ENCODE measurements at places on chromosomes 2 and 18.

DNA sequence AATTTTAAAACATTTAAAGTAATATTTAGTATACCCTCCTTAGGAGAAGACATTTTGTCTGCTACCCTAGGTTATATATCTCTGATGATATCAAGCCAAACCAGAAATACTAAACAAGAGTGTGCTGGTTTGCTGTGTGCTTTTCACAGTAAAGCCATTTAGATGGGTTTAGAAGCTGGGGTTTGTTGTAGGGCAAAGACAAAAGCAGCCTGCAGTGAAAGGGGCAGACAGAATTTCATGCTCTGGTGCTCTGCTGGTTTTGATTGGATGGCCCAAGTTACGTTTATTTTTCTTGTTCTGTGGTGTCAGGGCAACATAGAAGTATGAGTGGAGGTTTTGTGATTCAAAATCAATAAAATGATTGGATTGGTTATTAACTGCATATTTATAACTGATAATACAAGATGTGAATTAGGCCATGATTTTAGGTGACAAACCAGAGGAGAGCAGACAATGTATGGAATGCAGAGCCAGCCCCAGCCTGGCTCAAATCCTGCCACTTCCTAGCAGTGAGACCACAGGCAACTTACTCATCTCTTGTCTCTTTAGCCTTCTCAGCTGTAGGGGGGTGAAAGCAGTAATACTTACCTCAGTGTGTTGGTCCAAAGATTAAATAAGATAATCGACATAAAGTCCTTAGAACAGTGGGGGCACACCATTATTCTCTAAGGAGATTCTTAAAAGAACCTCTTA, 30.9 kb upstream of the IER3IP1 start:
- DNase-seq, result no peak

GRCh38 chr2:7407001-7407400, 489.8 kb downstream of the RNF144A start:
- DNase-seq, result no peak

GRCh38 chr2:160407393-160408172, 86.0 kb downstream of the RBMS1 start:
- no peak for DNase-seq

- DNase-seq, result no peak
These were observed 118.7 kb downstream of the HAUS1 start for GRCh38 chr18:46222710-46223360.
